MM.1S (cell line): ENCODE measurements at places on chromosomes 5 and 9.
A peak's percentile ranks its signal among the peaks of the same experiment; 100 is the strongest.

DNA sequence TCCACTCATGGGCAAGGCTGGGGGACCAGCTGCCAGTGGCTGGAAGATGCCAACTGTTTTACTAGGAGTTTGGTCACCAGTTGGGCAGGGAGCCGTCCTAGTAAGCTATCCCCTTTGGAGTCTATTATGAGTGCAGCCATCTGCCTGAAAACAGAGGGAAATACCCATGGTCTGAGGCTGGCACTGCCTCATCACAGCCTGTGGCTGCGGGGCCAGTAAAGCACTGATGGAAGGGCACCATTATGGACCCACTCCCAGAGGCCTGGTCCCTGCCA is 187.2 kb upstream of the PANK3 start:
- no peaks in the 10 kb centered on the region for H3K27me3 ChIP-seq
- no peaks in the 10 kb centered on the region for H3K36me3 ChIP-seq
- no peak for DNase-seq
- H3K27ac ChIP-seq: no peak overlapping the region
- H3K4me3 ChIP-seq: no peak overlapping the region

- H3K36me3 ChIP-seq: no peaks in the 10 kb centered on the region
- peaks cover 24% of the 10 kb centered on the region for H3K4me1 ChIP-seq
- no peak overlapping the region for H3K27ac ChIP-seq
Measured at GRCh38 chr5:157602505-157602904, 26.9 kb upstream of the ADAM19 start.

GRCh38 chr5:170267431-170268152 is 30.0 kb downstream of the LCP2 start:
- no peak overlapping the region; the same call in 1 of the 2 replicates for H3K27ac ChIP-seq
- H3K27me3 ChIP-seq: no peaks in the 10 kb centered on the region
- H3K4me1 ChIP-seq: peaks cover 51% of the 10 kb centered on the region
- H3K36me3 ChIP-seq: no peaks in the 10 kb centered on the region
- H3K4me3 ChIP-seq: no peak overlapping the region

GRCh38 chr9:69445251-69445650 is 120.2 kb downstream of the ENTREP1 start:
- no peak overlapping the region for H3K27ac ChIP-seq
- no peaks in the 10 kb centered on the region for H3K27me3 ChIP-seq
- H3K4me1 ChIP-seq: no peaks in the 10 kb centered on the region

DNA sequence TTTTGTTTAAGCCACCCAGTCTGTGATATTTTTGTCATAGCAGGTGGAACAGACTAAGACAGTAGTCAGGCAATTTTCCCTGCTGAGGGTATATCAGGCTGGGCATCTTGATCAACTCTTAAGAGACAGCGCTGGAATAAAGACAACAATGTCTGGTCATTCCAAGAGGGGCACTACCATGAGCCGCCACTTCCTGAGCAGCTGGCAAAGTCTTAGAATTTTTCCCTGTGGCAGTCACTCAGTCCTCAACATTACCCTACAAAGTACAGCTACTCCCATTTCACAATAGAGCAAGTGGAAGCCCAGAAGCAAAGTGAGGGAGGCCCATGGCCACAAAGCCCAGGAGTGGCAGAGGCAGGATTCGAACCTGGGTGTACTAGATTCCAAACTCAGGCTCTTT is 74.8 kb downstream of the SH3PXD2B start:
- H3K4me3 ChIP-seq: no peak overlapping the region
- H3K36me3 ChIP-seq: no peaks in the 10 kb centered on the region
- H3K27me3 ChIP-seq: no peaks in the 10 kb centered on the region

- H3K36me3 ChIP-seq: no peaks in the 10 kb centered on the region
- no peaks in the 10 kb centered on the region for H3K27me3 ChIP-seq
- H3K27ac ChIP-seq: no peak overlapping the region
- DNase-seq: no peak
- H3K4me3 ChIP-seq: no peak overlapping the region
Measured at GRCh38 chr5:53378590-53379247, 101.7 kb upstream of the FST start.

- H3K4me1 ChIP-seq: peaks cover 38% of the 10 kb centered on the region
- no peaks in the 10 kb centered on the region for H3K36me3 ChIP-seq
- DNase-seq: peak; percentile 40
- no peaks in the 10 kb centered on the region for H3K27me3 ChIP-seq
Measured at GRCh38 chr5:57529864-57530263, 47.3 kb upstream of the ACTBL2 start.

DNA sequence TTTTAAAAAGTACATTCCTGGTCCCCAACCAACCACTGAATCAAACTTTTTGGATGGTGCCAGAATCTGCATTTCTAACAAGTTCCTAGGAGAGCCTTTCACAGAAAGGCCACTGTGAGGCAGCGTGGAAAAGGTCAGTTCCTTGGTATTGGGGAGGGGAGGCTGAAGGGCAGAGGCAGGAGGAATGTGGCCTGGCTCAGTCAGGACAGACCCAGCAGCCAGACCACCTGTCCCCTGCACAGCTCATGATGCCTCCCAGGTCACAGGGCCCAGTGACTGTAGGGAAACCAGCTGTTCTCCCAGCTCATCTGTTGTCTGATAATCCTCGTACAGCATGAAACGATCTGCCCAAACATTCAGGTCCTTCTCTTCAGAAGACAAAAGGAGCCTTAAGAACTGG is 132.9 kb downstream of the LHFPL2 start:
- no peak overlapping the region for H3K4me3 ChIP-seq
- no peaks in the 10 kb centered on the region for H3K36me3 ChIP-seq
- no peak for DNase-seq
- no peaks in the 10 kb centered on the region for H3K4me1 ChIP-seq

DNA sequence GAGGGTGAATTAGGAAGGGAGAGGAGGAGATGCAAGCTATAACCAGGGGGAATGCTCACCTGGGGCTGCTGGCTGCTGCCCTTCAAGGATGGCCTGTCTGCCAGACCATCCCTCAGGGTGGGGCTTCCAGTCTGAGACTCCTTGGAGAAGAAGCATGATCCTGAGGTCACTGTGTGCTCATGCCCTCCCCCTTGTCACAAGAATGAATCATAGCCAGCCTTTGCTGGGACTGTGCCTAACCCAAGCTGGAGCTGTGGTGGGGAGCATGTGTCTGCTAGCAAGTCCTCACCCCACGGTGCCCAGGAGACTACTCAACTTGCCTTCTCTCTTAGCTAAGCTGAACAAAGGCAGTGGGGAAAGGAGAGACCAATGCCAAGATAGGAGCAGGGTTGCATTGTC is 463.6 kb downstream of the SPOCK1 start:
- no peaks in the 10 kb centered on the region for H3K36me3 ChIP-seq
- H3K27ac ChIP-seq: no peak overlapping the region
- no peak for DNase-seq
- no peaks in the 10 kb centered on the region for H3K4me1 ChIP-seq
- no peaks in the 10 kb centered on the region for H3K27me3 ChIP-seq

GRCh38 chr5:14929293-14930065 is 57.9 kb upstream of the ANKH start:
- H3K4me1 ChIP-seq: no peaks in the 10 kb centered on the region
- H3K4me3 ChIP-seq: no peak overlapping the region
- no peak for DNase-seq
- H3K27ac ChIP-seq: no peak overlapping the region
- no peaks in the 10 kb centered on the region for H3K27me3 ChIP-seq
- H3K36me3 ChIP-seq: no peaks in the 10 kb centered on the region

GRCh38 chr9:134885679-134886412 is 5.2 kb downstream of the FCN2 start:
- H3K4me3 ChIP-seq: no peak overlapping the region
- no peak for DNase-seq
- no peak overlapping the region for H3K27ac ChIP-seq
- H3K36me3 ChIP-seq: no peaks in the 10 kb centered on the region
- H3K4me1 ChIP-seq: no peaks in the 10 kb centered on the region

- no peak overlapping the region for H3K27ac ChIP-seq
- H3K27me3 ChIP-seq: no peaks in the 10 kb centered on the region
- DNase-seq: no peak
- H3K36me3 ChIP-seq: no peaks in the 10 kb centered on the region
- H3K4me1 ChIP-seq: no peaks in the 10 kb centered on the region
Measured at GRCh38 chr9:125683486-125683885, 23.5 kb downstream of the MAPKAP1 start.

- peak overlapping the region; percentile 53 for H3K4me3 ChIP-seq
- peaks cover 16% of the 10 kb centered on the region; the same call in 1 of the 2 replicates for H3K36me3 ChIP-seq
- DNase-seq: no peak
- no peaks in the 10 kb centered on the region for H3K27me3 ChIP-seq
- peaks cover 31% of the 10 kb centered on the region for H3K4me1 ChIP-seq
Measured at GRCh38 chr5:179731791-179732411, 721 bp upstream of the MAML1 start.

DNA sequence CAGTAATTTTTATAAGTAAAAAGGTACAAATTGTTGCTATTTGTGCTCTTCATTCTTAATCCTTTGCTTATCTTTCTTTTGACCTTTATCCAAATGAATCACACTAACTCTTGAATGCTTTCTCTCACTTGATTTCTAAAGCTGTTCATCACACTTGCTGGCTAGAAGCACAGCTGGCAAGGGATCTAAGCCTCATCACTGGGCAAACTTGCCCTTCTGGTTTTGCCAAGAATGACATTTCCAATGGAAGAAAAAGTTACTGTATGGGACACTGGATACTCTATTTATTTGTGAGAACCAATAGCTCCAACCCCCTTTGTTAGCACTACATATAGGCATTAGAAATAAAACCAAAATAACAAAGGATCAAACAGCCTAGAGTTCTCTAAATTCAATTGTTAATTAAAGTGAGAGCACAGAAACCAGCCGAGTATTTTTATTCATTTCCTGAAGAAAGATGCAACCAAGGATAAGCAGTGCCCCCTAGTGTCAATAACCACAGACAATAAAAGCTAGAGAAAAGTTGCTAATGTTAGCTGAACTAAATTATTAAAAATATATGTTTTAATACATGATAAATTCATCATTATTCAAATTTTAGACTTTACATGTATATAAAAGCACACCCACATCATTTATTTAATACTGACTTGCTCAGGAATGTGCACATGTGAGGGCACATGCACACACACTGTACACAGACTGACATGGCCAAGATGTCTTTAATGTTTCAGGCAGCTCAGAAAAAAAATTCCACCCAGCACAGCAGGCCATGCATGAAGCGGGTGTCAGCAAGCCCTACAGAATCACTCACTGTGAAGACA is 59.8 kb upstream of the POU5F2 start:
- no peak overlapping the region for H3K27ac ChIP-seq
- no peaks in the 10 kb centered on the region for H3K36me3 ChIP-seq
- no peak overlapping the region for H3K4me3 ChIP-seq
- H3K27me3 ChIP-seq: no peaks in the 10 kb centered on the region
